Activated T-helper 1 cell treated with anti-CD3 and anti-CD28 coated beads, Interleukin-2, amount 50 U/mL, for 16 hours (primary cell): ENCODE measurements at places on chromosomes 7 and 10.
A peak's percentile ranks its signal among the peaks of the same experiment; 100 is the strongest.

GRCh38 chr10:69938541-69938991 is 114.1 kb upstream of the MACROH2A2 start:
- no peak for DNase-seq

- DNase-seq = no peak
Observed at GRCh38 chr7:4641091-4641666, 40.9 kb upstream of the FOXK1 start.

GRCh38 chr10:46515793-46516192 is 40.7 kb downstream of the GPRIN2 start:
- no peak for DNase-seq

DNA sequence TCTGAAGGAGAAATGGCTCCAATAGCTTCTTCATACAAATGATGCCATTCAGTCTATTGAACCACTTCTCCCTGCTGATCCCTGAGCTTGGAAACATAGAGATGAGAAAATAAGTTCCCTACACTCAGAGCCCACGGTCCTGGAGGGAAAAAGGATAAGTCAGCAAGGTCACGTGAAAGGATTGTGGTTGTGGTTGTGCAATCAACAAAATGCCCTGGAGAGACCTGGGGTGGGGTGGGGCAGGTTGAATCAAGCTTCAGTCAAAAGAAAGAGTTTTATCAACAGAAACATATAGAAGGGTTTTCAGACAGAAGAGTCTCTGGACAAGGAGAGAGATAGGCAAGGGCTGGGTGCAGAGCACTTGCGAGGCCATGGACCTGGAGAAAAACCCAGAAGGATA is 30.1 kb downstream of the C10orf90 start:
- no peak for DNase-seq

GRCh38 chr7:69418869-69419670 is 179.2 kb upstream of the AUTS2 start:
- no peak for DNase-seq

- DNase-seq = no peak
Observed at GRCh38 chr7:44472843-44473242, 17.6 kb downstream of the NUDCD3 start.

GRCh38 chr7:113890331-113891030 is 28.3 kb downstream of the PPP1R3A start:
- no peak for DNase-seq

GRCh38 chr10:96930469-96930868 is 98.4 kb downstream of the LCOR start:
- DNase-seq = no peak

DNA sequence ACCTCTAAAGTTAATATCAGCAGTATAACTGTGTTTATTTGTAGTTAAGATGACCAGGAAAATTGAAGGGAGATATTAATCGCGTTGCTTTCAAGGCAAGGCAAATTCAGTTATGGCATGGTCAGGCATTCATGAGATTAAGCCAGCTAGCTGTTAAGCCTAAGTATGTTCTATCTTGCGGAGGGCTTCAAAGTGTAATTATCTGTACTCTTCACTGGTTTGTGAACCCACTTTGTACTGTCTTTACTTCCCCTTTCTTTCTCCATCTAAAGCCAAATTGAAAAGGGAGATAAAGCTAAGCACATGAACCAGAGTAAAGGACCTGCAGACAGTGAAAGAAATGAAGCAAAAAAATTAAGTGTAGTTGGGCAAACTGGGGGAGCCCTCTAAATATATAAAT is 483.1 kb upstream of the NRP1 start:
- DNase-seq = no peak

GRCh38 chr10:130202984-130203621 is 66.9 kb downstream of the GLRX3 start:
- no peak for DNase-seq

DNA sequence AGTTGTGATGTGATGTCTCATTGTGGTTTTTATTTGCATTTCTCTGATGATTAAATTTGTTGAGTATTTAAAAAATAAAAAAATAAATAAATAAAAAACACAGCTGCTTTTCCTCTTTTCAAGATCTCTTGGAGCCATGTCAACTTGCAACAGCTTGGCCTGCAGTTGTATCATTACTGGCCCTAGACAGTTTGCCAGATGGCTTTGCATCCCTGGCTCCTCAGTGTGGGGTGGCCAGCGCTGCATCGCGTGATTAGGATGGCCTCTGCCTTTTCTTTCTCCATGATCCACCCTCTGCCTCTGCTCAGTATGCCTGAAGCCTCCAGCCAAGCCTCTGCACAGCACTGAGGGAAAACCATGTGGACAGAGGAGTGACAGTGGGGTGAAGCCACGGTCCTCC is 96.8 kb downstream of the PPP1R3C start:
- no peak for DNase-seq

- DNase-seq = no peak
Observed at GRCh38 chr10:121803611-121804010, 124.2 kb downstream of the ATE1 start.

GRCh38 chr7:149822353-149822943 is 15.7 kb upstream of the ZNF862 start:
- DNase-seq = no peak

DNA sequence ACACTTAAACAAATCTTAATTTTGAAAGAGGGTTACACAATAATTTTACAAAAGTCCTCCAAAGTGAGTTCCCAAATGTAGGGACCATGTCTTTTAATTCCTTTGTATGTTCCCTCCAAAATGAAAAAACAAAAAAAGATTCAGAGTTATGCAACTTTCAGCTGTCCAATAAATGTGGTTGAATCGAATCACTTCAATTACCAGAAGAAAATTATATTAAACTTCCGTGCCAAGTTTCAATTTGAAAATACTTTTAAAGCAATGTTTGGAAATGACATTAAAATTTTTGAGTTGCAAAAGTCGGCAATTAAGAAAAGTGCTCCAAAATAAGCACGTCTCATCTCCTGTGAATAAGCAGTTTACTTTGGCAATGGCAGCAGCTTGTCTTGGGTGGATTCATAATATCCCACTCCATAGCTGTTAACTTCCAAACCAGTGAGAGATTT is 60.3 kb upstream of the C1GALT1 start:
- no peak for DNase-seq

DNA sequence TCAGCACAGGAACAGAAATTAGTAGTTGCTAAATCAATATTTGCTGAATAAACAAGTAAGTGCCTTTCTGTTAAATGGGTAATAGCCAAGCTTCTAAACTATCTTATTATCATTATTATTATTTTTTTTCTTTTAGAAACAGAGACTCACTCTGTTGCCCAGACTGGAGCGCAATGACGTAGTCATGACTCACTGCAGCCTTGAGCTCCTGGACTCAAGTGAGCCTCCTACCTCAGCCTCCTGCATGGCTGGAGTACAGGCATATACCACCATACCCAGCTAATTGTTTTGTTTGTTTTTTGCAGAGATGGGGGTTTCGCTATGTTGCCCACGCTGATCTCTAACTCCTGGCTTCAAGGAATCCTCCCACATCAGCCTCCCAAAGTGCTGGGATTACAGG is 12.3 kb upstream of the ELN start:
- no peak for DNase-seq

DNA sequence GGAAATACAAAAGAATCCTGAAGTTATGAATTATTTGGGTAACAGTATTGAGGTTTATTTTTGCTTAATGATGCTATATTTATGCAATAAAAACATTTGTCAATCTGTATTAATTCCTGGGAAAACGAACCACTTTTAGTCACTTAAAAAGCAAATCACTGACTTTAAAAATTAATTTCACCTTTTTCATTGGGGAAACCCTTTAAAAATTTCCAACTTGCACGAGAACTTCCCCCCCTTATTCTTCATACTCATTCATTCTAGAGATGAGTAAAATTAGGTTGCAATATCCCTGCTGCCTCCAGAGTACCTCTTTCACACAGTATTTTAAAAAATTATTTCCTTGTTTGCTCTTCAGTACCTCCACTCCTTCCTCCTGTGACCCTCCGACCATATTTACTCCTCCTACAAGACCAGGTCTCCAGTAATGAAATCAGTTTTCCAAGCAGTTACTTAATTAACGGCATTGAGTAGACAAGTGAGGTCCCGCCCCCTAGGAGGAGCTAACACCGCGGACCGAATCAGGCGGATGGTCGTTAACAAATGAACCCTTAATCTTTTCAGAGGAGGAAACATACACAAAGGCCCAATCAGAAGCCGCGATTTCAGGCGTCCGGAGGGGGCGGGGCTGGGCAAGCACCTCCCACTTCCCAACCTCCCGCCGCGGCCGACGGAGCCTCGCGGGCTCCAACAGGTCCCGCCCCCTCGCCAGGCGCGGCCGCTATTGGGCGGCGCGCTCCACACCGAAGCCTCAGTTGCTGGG is 465 bp upstream of the TRIM24 start:
- peak; percentile 93 for DNase-seq

GRCh38 chr10:102714621-102715455 is at the start of gene SFXN2:
TSS of gene SFXN2 (plus strand) at chr10:102714636. CDS start at chr10:102726637, 12,001 bp downstream.
- DNase-seq = peak; percentile 25

DNA sequence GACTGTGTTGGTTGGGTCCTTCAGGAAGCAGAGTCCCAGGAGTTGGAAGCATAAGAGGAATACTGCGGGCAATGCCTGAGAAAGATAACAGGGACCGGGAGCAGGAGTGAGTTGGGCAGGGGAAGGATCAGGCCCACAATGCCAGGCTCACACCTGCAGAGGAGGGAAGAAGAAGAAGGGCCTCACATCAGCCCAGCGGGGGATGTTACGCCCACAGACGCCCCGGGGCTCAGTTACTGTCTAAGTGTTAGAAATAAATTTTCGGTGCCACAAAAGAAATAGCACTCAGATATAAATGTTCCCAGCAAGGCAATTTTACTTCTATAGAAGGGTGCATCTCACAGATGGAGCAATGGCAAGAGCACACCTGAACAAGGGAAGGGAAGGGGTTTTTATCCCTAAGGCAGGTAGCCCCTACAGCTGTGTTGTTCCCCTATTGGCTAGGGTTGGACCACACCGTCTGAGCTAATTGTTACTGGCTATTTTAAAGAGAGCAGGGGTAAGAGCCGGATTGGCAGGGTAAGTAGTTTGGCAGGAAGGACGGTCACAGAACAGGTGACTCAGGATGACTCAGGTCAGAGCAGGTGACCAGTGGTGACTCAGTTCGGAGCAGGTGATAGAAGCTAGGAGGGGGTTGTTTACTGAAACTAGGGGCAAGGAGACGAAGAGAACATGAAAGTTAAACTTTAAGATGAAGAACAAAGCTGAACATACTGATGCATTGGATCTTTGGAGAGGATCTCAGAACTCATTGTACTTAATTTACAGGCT is at the start of gene NOS3:
TSS of gene NOS3 (plus strand) at position 602 of the 771 bp plus-strand sequence. CDS start 2,787 bp downstream, outside the sequence.
- no peak for DNase-seq

- DNase-seq = no peak
Observed at GRCh38 chr7:7427363-7427762, 108.3 kb downstream of the COL28A1 start.

DNA sequence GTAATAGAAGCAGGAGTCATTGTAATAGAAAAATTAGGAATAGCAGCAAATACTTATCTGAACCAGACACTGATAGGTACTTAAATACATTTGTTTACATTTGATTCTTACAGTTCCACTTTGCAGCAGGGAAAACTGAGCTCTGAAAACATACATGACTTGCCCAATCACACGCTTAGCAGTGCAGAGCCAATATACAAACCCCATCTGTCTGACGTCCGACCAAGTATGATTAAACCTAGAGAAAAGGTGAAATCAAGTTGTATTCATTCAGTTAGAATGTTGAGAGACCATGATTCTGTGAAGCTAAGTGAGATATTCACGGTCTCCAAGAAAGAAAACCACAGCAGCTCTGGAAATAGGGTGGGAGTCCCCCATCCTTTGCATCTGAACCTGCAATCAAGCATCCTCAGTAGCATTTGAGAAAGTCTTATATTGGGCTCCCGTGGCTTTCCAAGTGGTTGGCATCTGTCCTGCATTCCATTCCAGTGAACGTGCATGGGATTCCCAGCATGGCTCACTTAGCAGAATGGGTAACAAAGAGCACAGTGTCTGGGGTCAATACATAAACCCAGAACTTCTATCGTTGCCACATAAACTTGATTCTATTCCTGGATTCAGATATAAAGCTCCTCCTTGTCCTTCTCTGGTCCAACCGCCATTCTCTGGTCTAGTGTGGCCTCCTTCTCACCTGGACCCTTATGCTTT is 148.7 kb upstream of the RSU1 start:
- no peak for DNase-seq

DNA sequence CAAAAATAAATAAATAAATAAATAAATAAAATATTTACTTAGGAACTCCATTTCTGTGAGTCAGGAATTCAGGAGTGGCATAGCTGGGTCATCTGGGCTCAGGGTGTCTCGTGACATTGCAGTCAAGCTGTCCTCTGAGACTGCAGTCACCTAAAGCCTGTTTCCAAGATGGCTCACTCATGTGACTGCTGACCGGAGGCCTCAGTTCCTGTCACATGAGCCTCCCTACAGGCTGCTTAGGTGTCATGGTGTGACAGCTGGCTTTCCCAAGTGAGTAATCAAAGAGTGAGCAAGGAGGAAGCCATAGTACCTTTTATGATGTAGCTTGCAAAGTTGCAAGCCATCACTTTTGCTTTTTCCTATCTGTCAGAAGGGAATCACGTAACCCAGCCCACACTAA is 128.6 kb upstream of the KCTD7 start:
- no peak for DNase-seq

- DNase-seq = no peak
Observed at GRCh38 chr7:111508387-111508786, 53.9 kb downstream of the IMMP2L start.

GRCh38 chr7:151248346-151249033 is at the start of gene SMARCD3:
TSS of gene SMARCD3 (minus strand) at chr7:151248694. CDS start at chr7:151248562, 132 bp downstream.
- DNase-seq = no peak

DNA sequence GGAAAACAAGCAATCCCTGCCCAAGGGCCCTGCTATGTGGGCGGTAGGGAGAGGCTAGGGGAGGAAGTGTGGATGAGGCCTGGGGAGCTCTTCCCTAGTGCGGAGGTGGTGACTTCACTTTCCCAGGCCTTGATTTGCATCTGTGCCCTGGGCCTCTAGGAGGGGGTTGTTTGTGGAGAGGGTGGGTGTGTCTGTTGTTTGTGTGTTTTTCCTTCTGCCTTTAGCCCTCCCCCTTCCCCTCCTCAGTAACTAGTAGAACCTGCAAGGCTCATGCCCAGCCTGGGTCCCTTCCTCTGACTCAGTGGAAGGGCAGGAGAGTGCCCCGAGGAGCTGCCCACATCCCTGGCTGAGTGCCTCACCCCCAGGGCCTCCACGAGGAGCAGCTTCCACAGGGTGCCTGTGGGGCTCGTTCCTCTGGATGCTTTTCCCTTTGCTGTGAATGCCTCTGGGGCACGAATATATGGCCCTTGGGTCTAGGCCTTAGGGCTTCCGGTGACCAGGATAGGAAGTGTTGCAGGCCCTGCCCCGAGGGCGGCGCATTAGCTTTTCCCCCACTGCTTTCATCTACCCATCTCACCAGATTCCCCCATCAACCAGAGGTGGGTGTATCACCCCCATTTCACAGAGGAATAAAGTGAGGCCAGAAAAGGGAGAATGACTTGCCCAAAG is 89.4 kb upstream of the DUSP5 start:
- DNase-seq = no peak
